ENCODE measurements at places on chromosomes 5 and 9.

GRCh38 chr5:125043781-125044391 is 297.4 kb upstream of the ZNF608 start:
- no peak for ATAC-seq

- ATAC-seq: no peak
Measured at GRCh38 chr9:99034149-99034548, 70.8 kb upstream of the TGFBR1 start.

DNA sequence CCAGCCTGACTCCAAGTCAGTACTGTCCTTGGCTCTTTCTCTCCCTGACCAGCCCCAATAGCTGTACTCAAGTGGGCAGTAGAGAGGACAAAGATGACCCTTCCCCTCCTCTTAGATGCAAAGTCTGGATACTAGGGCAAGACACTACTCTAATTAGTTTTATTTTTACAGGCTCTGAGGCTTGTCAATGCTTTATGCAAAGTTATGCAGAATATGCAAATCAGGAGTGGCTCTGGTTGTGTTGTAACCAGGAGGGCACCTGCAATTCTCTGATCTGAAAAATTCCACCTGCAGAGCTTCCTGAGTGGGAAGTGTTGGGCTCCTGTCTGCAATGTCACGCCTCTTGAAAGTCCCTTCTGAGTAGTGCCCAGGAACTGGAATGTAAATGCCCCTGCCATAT is 201.5 kb downstream of the RGS3 start:
- no peak for ATAC-seq

GRCh38 chr9:126859111-126859510 is 1.3 kb upstream of the ZBTB34 start:
- no peak for ATAC-seq

GRCh38 chr5:63125862-63126261 is 547.2 kb downstream of the LRRC70 start:
- ATAC-seq: peak; percentile 51

GRCh38 chr5:124957063-124957462 is 210.6 kb upstream of the ZNF608 start:
- no peak for ATAC-seq

- ATAC-seq: no peak
Measured at GRCh38 chr5:140399979-140400729, 1.5 kb upstream of the ANKHD1 start.

- ATAC-seq: no peak
Measured at GRCh38 chr5:58983526-58984452, 400.9 kb downstream of the RAB3C start.

DNA sequence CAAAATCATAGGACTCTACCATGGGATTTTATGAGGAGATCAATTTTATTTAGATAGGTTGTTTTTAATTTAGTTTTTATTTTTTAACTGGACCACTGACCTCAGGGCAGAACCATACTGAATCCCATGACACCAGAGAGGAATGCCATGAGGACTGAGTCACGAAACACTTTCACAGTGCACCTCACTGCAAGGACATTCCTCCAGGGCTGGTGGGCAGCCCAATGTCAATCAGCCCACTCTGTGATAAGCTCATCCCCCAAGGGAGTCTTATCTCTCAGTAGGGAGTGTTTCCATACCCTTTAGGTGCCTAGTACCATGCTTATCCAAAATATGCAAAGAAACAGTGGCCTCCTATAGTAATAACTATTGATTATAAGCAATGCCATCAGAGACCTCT is 224.5 kb upstream of the CDH6 start:
- no peak for ATAC-seq

DNA sequence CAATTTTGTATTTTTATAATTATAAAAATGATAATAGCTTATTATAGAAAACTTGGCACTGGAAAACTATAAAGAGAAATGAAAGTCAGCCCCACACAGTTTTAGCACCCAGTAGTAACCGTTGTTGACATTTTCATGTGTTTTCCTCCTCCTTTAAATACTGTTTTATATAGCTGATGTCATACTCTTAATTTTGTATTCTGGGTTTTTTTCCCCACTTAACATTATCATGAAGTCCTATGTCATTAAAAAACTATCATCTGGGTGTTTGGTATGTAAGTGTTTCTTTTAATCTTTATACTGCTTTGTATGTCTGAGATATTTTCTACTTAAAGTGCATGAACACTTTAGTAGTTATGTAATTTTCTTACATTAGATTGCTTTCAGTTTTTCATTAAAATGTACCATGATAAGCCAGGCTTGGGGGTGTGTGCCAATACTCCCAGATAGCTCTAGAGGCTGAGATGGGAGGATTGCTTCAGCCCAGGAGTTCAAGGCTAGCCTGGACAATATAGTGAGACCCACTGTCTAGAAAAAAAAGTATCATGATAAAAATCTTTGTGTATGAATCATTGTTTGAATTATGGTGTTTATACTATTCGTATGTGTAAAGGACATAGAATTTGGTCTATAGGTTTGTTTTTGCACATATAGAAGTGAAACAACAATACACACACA is 2.7 kb downstream of the RAD50 start:
- ATAC-seq: no peak

GRCh38 chr5:160935776-160936175 is 83.8 kb upstream of the ATP10B start:
- ATAC-seq: no peak

DNA sequence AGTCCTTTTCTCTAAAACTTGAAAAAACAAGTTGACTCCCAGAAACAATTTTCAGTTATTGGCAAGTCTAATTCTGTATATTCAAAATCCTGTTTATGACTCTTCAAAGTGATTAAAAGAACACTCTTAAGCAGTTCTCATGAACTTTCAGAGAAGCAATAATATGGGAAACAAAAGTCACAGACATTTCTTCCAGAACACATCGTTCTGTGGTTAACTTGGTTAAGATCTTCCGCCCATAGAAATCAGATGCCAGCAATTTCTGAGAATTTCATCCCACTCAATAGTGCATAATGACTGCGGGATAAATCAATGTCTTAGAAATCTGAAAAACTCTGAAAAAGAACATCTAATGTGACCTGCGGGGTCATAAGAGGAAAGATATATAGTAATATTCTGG is 300.5 kb downstream of the COX7C start:
- ATAC-seq: no peak

GRCh38 chr9:908536-909205 is 67.2 kb downstream of the DMRT1 start:
- no peak for ATAC-seq

- ATAC-seq: no peak
Measured at GRCh38 chr9:113618836-113619490, 155.4 kb downstream of the RGS3 start.

DNA sequence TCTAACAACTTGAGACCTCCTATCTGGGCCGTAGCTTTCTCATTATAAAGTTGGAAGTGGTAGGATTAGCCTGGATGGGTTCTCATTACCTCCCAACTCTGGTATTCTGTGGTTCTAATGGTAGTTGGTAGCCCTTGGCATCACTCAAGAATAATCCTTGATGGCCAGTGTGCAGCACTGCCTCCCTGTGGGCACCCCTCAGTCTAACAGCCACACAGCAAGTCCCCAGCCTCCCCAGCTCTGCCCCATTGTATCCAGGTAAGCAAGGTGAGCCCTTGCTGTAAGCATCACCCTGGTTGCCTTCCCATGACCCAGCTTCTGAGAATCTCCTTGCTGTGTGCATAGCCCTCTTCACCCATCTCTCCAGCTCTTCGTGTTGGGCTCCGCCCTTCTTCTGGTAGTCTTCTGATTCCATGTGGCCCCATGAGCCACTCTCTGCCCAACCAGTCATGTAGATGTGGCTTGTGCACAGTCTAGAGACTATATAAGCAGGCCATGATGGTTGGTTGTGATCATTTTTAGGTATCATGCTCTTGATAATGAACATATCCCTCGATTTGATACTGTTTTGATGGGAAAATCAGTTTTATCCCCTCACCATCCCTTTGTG is 57.6 kb upstream of the GRHPR start:
- ATAC-seq: no peak

GRCh38 chr5:1018596-1018995 is 10.0 kb downstream of the NKD2 start:
- no peak for ATAC-seq

DNA sequence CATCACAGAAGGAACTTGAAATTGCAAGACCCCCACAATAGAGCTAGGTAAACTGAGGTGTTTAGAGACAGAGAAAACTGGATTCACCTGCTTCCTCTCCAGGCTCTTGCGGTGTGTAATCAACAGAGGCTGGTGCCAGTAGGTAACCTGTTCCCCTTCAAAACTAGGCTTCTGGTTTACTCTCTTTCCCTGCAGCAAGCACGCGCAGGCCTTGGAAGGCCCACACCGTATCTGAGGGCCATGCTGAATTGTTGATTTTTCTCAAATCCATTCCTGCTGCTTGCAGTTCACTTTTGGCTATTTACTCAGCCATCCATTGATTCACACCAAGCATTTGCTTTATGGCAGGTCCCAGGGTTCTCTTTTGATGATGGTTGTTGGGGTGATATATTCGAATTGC is 667 bp upstream of the FRRS1L start:
- ATAC-seq: no peak

- peak; percentile 95 for ATAC-seq
Measured at GRCh38 chr9:131423171-131423581, 29.3 kb downstream of the PRRC2B start.

- ATAC-seq: no peak
Measured at GRCh38 chr5:132008961-132009680, 2.3 kb downstream of the ACSL6 start.

DNA sequence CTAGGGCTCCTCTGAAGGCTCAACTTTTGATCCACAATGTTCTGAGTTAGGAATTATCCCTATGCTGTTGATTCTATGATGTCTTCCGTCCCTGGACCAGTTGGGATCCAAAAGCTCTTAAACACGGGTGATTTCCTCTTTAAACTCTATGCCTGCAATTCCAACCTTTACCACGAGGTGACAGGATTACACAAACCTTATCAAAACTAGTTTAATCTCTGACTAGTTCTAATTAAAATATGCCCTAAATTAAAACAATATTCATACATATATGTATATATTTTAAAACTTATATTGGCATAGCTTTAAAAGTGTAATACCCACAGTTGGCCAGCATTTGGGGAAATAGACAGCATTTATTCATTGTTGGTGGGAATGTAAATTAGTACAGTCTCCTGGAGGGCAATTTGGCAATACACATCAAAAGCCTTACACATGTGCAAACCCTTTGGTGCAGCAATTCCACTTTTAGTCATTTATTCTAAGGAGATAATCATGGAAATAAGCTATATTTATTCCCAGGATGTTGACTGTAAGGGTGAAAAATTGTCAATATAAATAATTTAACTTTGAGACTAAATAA is 51.6 kb upstream of the PHYKPL start:
- no peak for ATAC-seq

DNA sequence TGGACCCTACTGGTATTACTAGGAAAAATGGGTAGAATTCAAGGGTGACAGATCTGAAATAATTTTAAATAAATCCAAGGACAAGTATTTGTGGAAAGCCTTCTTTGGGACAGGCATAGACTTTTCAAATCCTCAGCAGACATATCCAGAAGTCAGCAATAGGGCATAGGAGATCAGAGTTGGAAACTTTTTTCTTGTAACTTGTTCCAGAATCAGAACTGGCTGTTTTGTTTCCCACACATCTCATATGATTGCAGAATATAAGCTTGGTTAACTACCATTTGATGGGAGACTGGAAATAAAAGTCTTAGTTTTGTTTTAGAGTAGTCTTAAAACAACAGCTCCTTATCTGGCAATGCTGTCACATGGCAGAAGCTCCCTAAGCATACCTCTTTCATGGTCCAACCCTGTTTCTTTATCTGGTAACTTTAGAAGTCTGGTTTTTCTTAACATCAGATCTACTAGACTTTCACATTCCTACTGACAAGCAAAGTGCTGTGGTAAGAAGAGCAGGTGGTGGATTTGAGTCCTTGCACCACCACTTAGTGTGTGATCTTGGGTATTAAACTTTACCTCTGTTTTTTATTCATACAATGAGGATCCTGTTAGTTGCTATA is 25.1 kb downstream of the XRCC4 start:
- no peak for ATAC-seq

DNA sequence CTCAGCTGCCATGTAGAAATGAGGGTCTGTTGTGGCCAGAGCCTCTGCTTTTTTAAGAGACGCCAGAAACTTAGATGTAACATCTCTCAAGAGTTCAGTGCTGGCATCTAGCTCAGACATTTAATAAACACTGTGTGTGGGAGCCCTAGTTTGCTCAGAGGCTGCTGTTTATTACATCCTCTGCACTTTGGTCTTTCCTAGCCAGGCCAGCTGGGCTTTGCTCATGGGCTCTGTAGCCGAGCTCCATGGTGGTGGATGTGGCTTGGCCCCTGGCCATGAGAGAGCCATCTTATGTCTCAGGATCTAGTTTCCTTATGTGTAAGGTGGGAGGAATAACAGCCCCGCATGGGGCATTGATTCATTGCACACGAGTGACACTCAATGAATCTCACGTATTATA is 30.0 kb downstream of the ARHGEF37 start:
- no peak for ATAC-seq

- no peak for ATAC-seq
Measured at GRCh38 chr5:43638107-43638506, 35.1 kb downstream of the NNT start.

DNA sequence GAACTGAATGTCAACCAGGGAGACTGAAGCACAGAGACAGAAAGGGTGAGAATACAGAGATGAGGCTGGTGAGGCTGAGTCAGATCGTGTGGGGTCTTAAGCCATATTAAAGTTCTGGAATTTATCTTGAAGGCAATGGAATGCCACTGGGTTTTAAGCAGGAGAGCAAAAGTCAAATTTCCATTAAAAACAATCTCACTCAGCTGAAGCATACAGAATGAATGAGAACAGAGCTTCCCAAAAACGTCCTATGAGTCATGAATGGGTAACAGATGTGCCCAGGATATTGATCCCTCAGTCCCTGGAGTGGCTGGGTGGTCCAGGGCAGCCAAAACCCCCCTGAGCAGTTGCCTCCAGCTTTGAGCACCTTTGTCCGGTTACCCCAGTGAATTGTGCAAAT is 44.9 kb downstream of the PFDN1 start:
- ATAC-seq: no peak

DNA sequence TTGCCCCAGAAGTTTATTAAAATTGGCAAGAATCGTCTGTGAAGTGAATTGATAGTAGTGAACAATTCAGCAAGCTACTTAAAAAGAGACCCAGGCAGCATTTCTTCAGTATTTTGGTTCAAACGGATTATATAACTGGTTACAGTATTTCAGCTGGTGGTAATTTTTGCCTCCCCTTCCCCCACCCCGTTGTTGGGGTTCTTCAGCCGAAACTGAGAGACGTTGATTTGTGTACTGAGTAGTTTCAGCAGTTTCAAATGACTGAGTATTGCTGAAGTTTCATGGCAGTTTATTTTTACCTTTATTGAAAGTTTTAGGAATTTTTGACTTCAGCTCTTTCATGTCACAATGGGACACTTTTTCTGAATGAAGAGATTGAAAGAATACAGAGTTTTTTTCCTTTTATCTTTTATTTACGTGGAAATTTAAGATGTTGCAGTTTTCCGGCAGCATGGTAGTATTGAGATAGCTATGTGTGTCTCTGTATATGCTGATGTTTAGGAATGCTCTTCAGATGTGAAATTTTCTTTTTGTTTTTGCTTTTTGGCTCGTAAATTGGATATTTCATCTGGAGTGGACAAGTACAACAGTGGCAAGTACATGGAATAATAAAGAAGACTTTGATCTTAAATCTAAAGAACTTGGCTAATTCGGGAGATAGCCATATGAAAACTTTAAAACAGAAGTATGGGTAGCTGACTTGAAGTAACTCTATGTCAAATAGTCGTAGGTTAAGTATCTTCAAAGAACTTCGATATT is 1.9 kb downstream of the GPBP1 start:
- no peak for ATAC-seq
